Stimulated activated CD4-positive, alpha-beta T cell treated with anti-CD3 and anti-CD28 coated beads, Interleukin-2, amount 100 ng/mL, for 24 hours (primary cell): ENCODE measurements at places on chromosomes 3 and 15.

GRCh38 chr15:31197497-31198414, 96.2 kb upstream of the TRPM1 start:
- DNase-seq, result peak; percentile 70

DNA sequence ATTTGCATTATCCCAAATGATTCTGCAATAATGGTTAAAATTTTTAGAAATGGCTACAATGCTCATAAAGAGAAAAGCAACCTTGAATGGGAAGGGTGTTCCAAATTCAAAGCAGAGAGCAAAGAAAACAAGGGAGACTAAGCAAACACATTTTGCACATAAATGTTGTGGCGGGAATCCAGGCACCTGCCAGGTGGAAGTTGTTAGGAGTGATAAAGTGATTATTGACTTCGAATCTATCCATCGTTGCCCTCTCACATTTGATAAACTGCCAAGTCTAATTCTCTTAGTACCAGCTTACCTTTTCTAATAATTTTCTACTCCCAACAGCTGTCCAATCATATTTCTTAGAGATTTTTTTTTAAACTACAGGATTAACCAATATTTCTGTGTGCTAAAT, 244.5 kb downstream of the CACNA2D3 start:
- no peak for DNase-seq

DNA sequence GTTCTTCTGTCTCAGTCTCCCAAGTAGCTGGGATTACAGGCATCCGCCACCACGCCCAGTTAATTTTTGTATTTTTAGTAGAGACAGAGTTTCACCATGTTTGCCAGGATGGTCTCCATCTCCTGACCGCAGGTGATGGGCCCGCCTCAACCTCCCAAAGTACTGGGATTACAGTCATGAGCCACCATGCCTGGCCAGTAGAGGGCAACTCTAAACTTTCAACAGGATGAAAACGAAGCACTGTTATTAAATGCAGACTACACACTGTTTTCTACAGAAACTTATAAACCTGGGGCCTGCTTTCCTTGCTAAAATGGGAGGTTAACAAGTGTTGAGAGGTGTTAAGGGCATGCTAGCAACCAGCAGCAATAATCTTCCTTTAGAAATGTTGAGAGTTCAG, 7.6 kb downstream of the ARPC4 start:
- no peak for DNase-seq

DNA sequence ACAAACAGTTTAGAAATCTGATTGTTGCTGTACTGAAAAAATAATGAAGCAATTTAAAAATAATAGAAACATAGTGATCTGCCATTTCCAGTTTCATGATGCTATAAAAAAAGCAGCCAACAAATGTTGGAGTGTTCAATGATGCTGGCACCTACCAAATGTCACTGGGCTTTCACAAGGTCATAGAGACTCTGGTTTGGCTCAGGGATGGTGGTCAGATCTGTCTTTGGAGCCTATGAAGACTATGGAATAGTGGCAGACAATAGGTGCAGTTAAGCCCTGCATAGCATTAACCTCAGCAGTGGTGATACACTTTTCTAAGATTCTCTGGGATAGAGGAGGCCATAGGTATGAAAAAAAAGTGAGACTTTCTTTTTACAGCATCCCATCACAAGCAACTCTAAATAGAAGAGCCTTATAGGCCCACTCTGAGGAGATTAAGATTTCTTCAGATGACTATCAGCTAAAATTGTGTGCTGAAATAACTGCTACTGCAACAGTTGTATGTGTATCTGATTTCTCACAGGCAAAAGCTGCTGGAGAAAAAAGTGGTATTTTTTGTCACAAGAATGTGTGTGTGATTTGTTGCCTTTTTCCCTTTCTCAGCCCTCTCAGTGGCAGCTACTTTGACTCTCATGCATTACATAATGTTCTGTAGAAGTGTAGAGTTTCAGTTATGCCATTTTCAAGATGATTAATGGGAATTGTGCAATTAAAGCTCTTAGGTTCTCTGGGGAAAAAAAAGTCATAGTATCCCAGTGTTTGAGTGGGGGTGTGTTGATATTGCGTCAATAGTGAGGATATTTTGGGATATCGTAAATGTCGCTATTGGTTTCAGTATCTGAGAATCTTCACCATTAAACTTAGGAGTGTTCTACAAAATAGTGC, 137.4 kb downstream of the MBNL1 start:
- no peak for DNase-seq

DNA sequence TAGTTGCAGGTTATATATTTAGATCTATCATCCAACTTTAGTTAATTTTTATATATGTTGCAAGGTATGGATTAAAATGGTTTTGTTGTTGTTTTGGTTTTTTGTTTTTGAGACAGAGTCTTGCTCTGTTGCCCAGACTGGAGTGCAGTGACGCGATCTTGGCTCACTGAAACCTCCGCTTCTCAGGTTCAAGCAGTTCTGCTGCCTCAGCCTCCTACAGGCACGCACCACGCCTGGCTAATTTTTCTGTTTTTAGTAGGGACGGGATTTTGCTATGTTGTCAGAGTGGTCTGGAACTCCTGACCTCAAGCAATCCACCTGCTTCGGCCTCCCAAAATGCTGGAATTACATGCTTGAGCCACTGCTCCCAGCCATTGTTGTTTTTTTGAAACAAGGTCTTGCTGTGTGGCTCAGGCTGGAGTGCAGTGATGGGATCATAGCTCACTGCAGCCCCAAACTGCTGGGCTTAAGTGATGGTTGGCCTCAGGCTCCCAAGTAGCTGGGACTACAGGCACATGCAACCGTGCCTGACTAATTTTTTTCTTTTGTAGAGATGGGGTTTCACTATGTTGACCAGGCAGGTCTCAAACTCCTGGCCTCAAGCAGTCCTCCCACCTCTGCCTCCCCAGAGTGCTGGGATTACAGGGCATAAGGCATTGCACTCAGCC, 92.0 kb downstream of the ZNF609 start:
- DNase-seq, result no peak

GRCh38 chr3:2944628-2945027, 165.5 kb downstream of the IL5RA start:
- no peak for DNase-seq

GRCh38 chr15:77034695-77035489, 36.0 kb downstream of the TSPAN3 start:
- DNase-seq, result peak; percentile 61

- DNase-seq, result no peak
These were observed 35.3 kb downstream of the ZBTB38 start for GRCh38 chr3:141403576-141403975.

DNA sequence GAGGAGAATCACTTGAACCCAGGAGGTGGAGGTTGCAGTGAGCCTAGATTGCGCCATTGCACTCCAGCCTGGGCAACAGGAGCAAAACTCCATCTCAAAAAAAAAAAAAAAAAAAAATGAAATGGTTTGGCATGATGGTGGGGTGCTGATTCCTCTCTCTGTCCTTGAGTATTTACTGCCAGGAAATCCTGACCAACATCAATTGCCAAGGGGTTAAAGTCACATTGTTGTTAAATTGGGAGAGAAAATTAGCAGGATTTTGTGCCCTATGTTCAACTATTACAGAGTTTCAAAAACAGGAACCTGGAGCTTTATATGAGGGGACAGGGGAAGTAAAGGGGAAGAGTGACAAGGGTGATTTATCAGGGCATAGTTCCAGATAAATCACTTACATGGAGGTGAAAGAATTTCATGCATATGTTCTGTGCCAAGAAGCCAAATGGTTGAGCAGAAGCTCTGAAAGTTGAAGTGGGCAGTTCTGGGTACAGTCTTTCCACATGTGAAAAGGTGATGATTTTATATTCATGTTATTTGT, 70.5 kb upstream of the TSEN2 start:
- no peak for DNase-seq

GRCh38 chr3:167772992-167773391, 37.5 kb downstream of the SERPINI1 start:
- no peak for DNase-seq

DNA sequence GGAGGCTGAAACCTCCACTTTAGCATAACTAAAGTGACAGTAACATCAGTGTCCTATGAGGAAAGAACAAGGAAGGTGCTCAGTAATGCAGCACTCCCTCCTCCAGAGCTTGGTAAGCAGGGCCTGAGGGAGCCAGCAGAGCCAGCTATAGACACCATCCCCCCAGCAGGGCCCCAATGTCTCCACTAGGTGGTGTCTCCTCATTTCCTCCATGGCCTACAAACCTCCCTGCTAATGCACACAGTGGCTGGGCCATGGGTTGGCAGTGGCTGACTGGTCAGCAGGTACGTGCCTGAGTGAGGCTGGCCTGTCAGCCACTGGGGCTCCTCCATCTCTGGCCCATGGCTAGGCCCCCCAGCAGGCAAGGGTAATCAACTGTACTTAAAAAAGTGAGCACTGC, 13.6 kb downstream of the MRPS25 start:
- DNase-seq, result peak; percentile 43

GRCh38 chr3:187369089-187369447, 883 bp downstream of the RTP4 start:
- DNase-seq, result no peak

DNA sequence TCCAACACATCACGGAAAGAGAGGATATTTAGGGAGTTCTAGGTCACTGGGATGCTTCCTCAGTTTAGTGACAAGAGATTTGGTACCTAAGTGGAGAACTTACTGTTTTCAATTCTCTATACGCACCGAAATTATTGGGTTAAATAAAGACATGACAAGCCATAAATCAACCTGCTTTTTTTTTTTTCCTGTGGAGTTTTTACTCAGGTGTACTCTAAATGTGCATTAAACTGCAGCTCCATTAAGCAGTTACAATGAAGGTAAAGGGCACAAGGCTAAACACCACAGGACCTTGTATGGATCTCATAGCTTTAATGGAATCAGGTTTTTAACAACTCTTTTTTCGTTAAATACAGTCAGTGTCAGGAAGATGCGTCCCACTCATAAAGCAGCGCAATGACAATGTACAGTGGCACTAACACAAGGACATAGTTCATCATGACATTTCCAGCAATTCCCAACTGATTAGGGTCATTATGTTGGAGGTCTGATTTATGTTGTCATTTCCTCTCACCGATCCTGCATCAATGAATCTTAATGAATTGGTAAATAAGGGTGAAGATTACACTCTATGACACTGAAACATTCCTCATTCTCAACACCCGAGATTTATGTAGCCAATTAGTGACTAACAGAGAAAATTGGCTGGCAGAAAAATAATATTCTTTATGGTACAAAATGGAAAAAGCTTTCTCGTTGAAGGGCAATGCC, 355.2 kb downstream of the FOXP1 start:
- DNase-seq, result no peak

DNA sequence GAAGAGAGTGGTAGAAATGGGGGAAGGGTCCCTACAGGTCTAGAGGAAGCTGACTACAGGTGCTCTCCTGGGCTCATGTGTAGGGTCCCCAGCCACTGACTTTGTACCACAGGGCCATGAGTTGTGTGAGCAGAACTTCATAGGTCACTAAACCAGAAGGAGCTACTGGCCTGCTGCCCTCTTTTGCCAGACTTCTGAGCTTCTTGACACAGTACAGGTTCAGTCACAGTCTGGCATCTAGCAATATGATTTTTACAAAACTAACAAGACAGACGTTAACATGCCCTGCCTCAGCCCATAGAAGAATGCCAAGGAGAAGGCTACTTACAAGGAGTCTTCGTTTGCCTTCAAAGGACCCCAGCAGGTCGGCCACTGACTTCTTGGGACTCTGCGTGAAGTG, 3.2 kb downstream of the CCDC80 start:
- DNase-seq, result no peak

DNA sequence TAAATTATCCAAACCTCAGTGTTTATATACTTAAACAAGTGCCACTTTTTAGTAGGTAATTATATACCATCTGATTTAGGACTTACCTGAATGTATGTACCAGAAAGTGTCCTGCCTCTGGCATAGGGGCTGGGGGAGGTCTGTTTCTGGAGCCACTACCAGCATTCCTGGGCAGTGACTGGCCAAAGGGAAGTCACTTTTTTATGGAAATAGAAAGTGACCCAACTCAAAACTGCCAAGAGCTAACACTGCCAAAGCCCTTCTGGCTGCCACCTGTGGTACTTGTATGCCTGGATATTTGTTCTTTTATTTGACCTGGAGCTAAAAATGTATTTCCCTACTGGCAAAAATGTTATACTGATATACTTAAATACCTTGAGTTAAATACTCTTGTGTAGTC, 42.7 kb downstream of the ESYT3 start:
- no peak for DNase-seq

GRCh38 chr3:157789162-157789561, 285.9 kb upstream of the VEPH1 start:
- DNase-seq, result no peak

DNA sequence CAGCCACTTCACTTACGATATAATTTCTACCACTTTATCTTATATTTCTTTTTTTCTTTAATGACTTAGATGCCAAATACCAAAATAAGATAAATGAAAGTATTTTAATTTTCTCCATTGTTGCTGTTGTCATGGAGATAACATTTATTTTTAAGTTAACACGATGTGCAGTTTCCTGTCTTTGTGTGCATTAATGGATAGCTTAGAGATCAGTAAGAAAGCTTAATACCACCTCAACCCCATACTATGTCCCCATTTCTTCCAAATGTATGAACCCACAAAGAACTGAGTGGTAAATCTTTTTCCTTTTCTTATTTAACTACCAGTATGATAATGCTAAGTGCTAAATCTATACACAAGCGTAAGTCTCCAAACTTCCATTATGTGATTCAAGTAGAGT, 17.1 kb downstream of the PCNP start:
- no peak for DNase-seq

DNA sequence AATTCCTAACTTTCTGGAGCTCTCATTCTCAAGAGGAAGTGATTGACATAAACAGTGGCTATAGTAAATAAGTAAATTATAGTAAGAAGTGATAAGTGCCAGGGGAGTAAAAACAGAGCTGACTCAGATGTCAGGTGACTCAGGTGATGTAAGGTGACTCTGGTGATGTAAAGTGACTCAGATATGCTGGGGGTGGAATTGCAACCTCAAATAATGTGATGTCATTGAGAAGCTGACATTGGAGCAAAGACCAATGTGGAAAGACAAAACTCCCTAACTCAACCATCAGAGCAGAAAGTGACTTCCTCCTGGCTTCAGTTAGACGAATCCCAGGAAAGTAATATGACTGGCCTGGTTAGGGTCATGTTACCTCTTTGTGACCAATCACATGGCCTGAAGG, 144.2 kb upstream of the SNTN start:
- no peak for DNase-seq

- DNase-seq, result no peak
These were observed 17.5 kb downstream of the TMEM158 start for GRCh38 chr3:45208586-45208985.

- DNase-seq, result no peak
These were observed 39.3 kb upstream of the GATA2 start for GRCh38 chr3:128532012-128532983.

- no peak for DNase-seq
These were observed 2.0 kb downstream of the BHLHE40 start for GRCh38 chr3:4981294-4981664.

- DNase-seq, result no peak
These were observed 18.1 kb upstream of the ZSCAN2 start for GRCh38 chr15:84582583-84583157.

- DNase-seq, result no peak
These were observed 211.9 kb downstream of the MYRIP start for GRCh38 chr3:40021338-40021737.

- DNase-seq, result no peak
These were observed 16.7 kb upstream of the GPR160 start for GRCh38 chr3:170021083-170021482.
